ENCODE measurements at places on chromosomes 12 and 14. TPM values are rescaled to one million over a fixed set of nuclear protein-coding genes. Genes with fewer than 3 reads are reported as not detected.

- DNase-seq, result peak; percentile 53
These were observed 65.2 kb upstream of the PDZRN4 start for GRCh38 chr12:41122894-41123293.

DNA sequence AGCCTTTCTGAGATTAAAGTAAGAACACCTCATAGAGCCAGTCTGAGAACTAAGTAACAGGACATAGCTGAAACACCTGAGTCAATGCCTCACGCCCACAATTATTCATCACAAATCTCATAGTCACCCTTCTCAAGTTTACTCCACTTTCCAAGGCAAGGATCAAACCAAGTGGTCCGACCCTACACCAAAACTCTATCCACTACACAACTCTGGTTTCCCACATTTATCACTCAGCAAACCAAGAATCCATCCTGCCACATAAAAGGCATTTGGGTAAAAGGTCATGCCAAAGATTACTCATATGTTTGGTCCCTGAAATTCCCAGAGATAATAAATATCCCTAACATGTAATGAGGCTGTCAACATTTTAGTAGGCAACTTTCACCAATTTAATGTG is 144.1 kb downstream of the RPAP3 start:
- DNase-seq, result no peak

- no peak for DNase-seq
These were observed 36.2 kb downstream of the CMAS start for GRCh38 chr12:22082190-22082701.

DNA sequence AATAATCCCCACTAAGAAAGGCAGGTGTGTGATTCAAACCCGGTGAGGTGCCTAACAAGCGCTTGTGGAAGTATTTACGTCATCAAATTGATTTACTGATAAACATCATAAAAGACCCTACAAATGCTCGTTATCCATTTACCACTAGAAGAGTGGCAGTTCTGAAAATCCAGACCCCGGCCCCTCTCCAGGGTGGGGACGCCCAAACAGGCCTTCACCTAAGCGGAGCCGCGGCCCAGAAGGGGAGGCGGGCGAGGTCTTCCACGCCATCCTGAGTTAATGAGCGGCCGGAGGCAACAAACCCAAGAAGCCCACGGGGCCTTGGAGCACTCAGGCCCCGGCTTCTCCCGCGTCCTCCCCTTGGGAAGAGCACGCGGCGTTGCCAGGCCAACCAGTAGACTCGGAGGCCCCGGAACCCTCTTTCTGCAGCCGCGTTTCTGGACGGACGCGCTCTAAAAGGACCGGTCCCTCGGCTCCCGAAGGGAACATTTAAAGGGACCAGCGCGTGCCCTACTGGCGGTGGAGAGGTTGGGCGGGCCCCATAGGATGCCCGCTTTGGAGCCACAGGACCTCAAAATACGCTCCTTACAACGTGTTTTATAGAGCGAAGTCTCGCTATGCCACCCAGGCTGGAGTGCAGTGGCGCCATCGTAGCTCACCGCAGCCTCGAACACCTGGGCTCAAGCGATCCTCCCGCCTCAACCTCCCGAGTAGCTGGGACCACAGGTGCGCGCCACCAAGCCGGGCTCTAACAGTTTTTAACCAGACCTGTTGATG is 3.5 kb downstream of the PTPN21 start:
- DNase-seq, result peak; percentile 94

GRCh38 chr14:101371799-101372793 is 189.2 kb upstream of the DIO3 start:
- no peak for DNase-seq

- DNase-seq, result no peak
These were observed 230.2 kb downstream of the EPS8 start for GRCh38 chr12:15558915-15559528.

- no peak for DNase-seq
These were observed 41.3 kb downstream of the HNRNPC start for GRCh38 chr14:21227981-21228380.

DNA sequence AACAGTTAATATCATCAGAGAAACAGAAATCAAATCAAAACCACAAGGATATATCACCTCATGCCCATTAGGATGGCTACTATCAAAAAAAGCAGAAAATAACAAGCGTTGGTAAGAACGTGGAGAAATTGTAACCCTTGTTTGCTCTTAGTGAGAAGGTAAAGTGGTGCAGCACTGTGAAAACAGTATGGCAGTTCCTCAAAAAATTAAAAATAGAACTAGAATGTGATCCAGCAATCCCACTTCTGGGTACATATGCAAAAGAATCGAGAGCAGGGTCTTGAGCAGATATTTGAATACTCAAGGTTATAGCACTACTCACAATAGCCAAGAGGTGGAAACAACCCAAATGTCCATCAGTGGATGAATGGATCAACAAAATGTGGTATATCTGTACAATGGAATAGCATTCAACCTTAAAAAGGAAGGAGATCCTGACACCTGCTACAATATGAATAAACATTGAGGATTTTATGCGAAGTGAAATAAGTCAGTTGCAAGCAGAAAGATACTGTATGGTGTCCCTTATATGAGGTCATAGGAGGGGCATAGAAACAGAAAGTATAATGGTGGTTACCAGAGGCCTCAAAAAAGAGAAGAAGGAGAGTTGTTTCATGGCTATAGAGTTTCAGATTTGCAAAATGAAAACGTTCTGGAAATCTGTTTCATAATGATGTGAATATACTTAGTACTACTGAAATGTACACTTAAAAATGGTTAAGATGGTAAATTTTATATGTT is 131.0 kb upstream of the EEA1 start:
- no peak for DNase-seq

- peak; percentile 35 for DNase-seq
These were observed 66.4 kb upstream of the BDKRB2 start for GRCh38 chr14:96138241-96138640.

Gene ANKS1B
- total RNA-seq, result 37.1 TPM

Gene PLD4
- total RNA-seq, result 0.24 TPM

Gene CPSF6
- total RNA-seq, result 42.9 TPM

Gene TTC9
- total RNA-seq, result 1.0 TPM

Gene C12orf50
- not detected for total RNA-seq

Gene OSBPL8
- 72.7 TPM for total RNA-seq

Data from posterior vena cava (tissue), 2 donors.